ENCODE measurements at places on chromosomes 2 and 18.

GRCh38 chr2:233412405-233412804 lies 58.1 kb downstream of the DGKD start:
- DNase-seq: no peak

- no peak for DNase-seq
These were observed 29.1 kb upstream of the RPE start for GRCh38 chr2:209973328-209973727.

DNA sequence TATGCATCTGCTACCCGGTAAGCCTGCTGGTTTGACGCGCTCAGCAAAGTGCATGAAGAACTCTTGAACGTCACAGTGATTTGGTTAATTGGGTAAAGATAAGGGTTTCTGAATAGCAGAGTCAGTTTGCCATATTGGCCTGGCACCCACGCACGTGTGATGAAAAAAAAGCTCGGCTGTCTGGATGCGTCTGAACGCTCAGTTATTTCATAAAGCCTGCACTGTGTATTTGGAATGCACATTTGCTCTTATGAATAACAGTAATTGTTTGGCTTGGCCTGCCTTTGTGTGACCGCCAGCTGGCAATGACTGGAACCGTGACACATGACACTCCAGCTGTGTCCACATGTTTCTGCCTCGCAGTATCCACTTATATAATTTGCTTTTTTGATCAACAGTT lies 129.2 kb upstream of the MEIS1 start:
- DNase-seq: peak; percentile 74

- DNase-seq: no peak
These were observed 23.9 kb downstream of the CLIP4 start for GRCh38 chr2:29139152-29139551.

GRCh38 chr2:200590090-200590489 lies 4.3 kb downstream of the AOX1 start:
- no peak for DNase-seq
